DMS79 (cell line): ENCODE measurements at places on chromosomes 7 and 10.

GRCh38 chr10:93074597-93075368 lies 1.1 kb downstream of the CYP26A1 start:
- no peak for DNase-seq

DNA sequence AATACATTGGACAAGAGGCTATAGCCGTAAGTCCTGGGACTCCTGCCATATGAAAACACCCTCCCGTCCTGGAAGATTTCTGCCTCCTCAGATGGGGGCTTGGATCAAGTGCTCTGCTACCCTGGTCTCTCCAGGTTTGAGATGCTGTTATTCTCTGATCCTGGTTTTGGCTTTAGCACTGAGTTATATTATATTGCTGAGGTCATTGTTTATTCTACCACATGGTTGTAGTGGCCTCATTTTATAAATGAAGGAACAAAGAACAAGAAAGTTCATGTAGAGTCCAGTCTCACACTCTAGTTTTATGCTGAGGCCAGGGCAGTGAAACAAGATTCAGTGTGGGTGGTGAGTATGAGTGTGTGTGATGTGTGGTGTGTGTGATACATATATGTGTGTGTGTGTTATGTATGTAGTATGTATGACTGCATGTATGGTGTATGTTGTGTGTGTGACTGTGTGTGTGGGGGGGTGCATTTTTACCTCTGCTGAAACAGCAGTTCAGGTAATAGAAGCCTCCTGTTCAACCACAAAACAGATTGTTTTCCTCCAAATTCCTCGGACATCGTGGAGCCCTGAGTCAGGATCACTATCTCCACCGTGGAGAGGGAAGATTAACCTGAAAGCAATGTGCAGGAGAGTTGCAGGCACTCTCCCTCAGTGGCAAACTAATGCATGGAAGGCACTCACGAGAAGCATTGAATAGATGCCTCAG lies 80.7 kb downstream of the C7orf25 start:
- DNase-seq: no peak

DNA sequence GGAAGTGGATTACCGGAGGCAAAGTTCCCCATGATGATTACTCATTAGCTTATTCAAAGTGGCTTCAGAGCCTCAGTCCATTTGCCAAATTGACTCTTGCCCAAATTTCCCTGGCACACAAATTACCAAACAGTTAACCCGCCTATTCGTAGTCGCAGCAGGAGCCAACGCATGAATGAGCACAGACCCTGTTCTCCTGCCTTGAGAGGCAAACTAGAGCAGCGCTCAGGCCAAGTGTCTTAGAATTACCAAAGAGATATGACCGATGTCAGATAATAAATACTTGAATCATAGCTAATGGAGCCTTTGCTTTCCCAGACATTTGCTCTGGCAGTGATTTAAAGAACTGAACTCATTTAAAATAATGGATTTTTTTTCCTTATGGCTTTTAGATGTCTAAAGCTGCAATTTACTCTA lies 64.9 kb downstream of the CTTNBP2 start:
- DNase-seq: peak; percentile 99

DNA sequence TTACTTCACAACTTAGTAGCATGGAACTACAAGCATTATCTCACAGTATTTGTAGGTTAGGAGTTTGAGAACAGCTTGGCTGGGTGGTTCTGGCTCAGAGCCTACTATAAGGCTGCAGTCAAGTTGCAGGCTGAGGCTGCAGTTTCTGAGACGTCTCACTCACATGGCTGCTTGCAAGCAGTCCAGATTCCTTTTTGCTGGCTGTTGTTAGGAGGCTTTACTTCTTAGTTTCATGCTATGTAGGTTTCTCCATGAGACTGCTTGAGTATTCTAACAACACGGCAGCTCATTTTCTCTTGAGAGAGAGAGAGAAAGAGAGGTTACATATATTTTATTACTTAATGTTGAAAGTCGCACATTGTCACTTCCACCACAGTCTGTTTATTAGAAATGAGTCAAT lies 1073.9 kb downstream of the NXPH1 start:
- DNase-seq: no peak

DNA sequence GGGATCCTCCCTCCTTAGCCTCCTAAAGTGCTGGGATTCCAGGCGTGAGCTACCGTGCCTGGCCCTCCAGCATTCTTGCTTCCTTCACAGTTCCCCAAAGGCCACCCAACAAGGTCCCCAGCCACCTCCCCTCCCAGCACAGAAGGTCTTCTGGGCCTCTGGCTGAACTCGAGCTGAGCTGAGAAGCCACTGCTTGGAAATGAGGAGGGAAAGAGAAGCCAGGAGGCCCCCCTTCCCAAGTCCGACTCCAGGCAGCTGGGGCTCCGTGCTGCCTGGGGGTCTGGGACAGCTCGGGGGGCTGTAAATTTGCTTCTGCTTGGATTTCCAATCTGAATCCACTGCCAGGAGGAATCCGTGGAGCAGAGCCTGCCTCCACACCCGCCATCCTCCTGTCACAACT lies 5.5 kb upstream of the EPO start:
- DNase-seq: no peak

- DNase-seq: no peak
Observed at GRCh38 chr10:132506711-132507408, 30.7 kb upstream of the INPP5A start.

DNA sequence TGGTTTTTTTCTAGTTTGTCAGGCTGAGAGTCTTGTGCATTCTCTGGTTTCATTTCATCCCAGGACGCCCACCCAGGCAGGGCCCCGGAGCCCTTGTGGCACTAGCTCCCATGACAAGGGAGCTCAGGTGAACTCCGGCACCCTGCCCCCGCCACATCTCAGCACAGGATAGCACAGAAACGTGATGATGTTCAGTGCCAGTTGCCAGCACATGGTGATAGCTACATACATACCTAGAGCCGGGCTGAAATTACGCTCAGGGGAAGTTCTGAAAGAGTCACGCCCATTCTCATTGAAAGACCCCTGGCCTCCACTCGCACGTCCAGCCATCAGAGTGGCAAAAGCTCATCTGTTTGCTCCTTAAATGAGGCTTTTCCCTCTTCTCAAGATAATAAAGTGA lies 273.7 kb downstream of the PTPRN2 start:
- no peak for DNase-seq

DNA sequence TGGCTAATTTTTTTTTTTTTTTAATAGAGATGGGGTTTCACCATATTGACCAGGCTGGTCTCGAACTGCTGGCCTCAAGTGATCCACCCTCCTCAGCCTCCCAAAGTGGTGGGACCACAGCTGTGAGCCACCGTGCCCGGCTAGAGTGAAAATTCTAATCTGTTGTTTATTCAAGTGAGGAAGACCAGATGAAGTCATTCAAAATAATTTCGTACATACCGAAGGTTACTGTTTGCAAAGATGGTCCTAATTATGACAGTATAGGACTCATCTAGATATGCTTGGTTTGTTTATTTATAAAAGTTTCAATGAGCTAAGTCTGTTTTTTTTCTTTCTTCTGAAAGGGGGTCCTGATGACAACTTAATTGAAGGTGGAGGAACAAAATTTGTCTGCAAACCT lies 376.8 kb downstream of the EXOC4 start:
- no peak for DNase-seq

DNA sequence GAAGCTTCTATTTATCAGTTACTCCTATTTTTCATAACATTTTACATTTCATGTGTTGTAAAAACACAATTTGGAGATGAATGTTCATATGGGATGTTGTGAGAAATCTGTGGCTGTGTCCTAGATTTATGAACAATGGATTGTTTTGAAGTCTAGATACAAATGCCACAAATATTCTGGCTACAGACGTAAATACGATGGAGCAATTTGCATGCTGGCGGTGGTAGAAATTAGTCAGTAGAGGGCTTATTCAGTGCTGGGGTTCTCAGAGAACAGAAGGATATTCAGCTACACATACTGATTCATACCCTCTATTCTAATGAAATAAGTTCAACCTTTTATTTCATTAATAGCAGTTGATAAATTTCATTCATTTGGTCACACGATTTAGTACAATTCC lies 48.8 kb downstream of the PLPP4 start:
- no peak for DNase-seq

DNA sequence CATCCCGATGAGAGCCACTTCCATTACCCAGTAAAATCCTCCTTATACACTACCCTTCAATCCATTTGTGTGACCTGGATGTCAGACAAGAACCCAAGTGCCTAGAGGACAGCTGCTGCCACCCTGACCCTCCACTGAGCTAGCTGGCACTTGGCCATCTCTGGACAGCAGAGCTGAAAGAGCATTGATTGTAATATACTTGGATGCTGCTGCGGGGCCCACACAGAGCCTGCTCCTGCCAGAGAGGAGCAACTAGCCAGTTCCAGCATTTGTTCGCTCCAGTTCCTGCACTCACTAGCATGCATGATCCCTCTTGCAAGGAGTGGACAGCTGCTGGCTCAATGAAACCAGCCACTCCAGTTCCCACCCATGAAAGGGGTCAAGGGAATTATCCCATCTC lies 8.4 kb upstream of the TMEM254 start:
- no peak for DNase-seq

DNA sequence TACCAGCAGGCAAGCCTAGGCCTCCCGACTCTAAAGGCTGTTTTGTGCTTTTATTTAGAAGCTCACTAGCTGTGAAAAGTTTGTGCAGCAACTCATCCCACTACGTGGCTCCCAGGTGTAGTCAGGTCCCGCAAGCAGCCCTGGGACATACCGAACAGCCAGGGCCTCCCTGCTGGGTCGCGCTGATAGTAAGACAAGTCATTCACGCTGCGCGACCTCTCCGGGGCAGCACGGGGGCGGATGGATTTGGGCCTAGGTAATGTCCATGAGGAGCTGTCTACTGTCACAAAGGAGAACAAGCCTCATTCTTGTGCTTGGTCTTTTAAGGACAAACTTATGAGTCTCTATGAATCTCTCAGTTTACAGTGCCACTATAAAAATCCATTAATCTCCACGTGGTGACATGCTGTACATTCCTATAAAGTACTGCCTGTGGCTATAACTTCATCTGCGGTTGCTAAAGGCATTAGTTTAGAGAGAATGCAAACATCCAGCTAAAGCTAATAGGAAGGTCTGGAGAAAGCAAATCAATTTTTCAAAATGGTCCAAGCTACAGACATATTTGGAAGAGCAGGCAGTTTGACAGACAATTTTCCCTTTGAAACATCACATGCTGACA lies 546.8 kb downstream of the PHTF2 start:
- no peak for DNase-seq
